Stimulated activated naive CD4-positive, alpha-beta T cell treated with Interleukin-2 at 50 U/mL for 16 hours (primary cell): ENCODE measurements at places on chromosomes 7 and 10.

DNA sequence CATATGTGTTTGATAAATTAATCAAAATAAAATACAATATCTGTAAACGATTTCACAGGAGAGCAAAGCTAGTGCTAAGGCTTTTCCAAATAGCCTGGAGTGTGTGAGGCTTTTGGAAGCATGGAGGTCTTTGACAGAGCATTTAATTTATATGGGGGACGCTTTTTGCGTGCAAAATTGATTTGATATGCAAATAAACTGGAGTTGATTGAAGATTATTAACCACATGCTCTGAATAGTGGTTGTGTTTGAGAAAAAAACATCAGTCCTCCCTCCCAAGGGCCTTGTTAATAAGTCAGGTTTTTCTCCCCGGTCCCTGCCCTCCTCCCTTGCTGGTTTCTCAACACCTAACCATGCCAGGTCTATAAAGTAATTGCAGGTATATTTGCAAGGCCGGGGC lies 85.1 kb upstream of the FGFR2 start:
- no peak for DNase-seq

- no peak for DNase-seq
Observed at GRCh38 chr10:5647507-5648240, 18.7 kb downstream of the ASB13 start.

DNA sequence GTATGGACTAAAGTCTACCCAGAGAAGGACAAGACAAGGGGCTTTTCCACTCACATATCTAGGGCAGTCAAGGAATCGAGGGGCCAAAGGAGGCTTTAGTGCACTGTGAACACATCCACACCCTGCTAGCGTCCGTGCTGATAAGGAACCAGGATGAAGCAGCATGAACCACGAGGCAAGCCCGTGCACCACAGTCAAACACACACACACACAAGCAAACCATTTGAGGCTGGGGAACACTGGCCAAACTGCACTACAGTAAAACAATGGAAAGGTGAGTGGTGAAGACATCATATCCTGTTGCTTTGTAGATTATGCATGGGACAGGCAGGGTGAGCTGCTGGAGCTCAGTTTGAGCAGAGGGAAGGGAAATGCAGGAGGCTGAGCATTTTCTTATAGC lies 177.4 kb upstream of the CDCA7L start:
- no peak for DNase-seq

GRCh38 chr10:86657396-86658011 lies 3.2 kb downstream of the OPN4 start:
- DNase-seq, result no peak

DNA sequence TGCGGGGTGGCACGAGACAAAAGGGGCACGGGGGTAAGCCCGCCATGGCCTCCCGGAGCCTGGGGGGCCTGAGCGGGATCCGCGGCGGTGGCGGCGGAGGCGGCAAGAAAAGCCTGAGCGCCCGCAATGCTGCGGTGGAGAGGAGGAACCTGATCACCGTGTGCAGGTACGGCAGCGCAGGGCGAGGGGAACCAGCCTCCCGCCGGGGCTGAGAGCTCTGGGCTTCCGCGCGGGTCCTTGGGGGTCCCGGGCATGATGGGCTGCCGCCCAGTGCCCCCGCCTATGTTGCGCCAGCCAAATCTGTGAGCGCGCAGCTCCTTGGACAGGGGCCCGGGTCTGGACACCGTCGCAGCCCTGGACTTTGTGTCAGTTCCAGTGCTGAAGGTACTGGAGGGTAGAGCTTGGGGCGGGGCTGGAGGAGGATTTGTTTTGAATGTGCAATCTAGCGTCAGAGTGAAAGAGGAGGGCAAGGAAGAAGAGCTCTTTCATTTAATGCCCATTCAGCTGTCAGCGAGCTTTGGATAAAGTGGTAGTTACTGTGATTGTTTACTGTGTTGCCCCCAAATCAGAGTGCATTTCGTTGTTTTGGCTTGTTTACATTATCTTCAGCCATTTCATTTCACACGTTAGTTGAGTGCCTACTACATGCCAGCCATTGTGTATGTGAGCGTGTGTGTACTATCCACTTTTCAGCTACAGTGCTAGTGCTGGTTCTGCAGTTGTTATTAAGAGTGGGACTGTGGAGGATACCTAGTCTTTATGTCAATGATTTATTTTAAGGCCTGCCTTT lies 777 bp downstream of the RUNDC3B start:
- no peak for DNase-seq

GRCh38 chr7:31603046-31603445 lies 84.0 kb upstream of the PPP1R17 start:
- DNase-seq, result no peak

DNA sequence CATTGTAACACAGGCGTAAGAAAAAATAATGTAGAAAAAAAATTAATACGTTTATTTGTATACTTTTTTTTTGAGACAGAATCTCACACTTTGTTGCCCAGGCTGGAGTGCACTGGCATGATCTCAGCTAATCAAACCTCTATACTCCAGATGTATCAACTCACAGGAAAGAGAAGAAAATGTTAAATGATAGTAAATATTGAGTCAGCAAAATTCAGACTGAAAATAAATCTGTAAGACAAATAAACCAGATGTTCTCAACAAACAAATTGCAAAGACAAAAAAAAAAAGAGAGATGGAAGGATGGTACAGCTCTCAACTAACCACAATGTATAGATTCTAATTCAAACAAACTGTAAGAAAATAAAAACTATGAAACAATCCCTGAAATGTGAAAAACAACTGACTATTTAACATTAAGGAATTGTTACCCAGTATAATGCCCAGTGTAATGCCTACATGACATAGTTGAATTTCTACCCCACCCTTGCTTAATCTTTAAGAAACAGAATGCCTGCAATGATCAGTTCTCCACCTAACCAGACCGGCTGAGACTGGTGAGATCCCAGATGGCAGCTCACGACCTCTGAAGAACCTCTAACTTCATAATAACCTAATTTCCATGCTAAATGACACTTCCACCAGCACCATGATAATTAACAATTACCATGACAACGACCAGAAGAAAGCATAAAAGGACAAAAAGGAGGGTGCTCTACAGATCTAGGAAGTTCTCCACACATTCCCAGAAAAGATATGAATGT lies 272.0 kb upstream of the GNAI1 start:
- no peak for DNase-seq

GRCh38 chr7:157711353-157711888 lies 374.6 kb downstream of the DNAJB6 start:
- no peak for DNase-seq

DNA sequence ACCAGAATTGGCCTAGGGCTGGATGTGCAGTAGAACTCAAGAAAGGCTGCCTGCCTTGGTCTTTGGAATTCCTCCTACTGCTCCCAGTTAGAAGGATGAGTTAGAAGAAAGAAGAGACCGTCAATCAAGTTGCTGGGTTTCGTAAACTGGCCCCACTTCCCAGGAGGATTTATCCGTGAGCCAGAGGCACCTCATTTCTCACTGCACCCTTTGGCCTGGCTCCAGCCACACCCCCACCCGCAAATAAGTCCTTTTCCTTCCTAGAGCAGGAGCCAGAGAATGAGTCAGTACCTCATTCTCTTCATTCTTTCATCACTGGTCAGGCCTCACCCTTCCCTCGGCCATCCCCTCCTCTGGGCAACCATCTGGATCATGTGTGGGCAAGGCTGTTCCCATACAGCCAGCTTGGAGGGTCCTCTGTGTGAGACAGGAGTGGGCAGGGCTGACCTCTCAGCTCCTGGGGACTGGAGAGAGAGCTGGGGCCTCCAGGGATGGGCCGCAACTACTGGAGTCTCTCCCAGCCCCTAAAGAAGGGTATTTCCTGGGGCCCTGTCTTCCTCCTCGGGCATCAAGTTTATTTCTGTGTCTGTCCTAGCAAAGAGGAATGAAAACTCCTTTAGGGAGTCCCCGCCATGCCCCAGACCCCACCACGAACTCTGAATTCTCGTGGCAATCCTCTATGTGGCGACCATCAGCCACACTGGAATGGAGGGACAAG lies 87.2 kb upstream of the DUSP5 start:
- no peak for DNase-seq

GRCh38 chr7:32153006-32153405 lies 82.8 kb upstream of the PDE1C start:
- no peak for DNase-seq

DNA sequence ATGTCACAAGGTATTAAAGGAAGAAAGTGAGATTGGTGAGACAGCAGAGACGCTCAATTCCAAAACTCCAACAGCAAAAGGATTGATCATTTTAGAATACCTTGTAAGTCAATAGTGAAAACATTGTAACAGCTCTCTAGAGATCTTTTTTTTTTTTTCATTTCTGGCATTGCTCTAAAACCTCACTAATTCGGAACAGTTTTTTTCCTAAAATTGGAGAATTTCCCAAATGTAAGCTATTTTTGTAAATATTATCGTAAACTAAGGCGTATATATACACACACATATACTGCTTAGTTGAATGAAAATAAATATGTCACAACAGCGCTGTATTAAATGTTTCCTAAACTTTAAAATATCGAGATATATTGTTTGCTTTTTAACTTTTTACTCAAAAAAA lies 30.6 kb upstream of the CELF2 start:
- DNase-seq, result no peak

DNA sequence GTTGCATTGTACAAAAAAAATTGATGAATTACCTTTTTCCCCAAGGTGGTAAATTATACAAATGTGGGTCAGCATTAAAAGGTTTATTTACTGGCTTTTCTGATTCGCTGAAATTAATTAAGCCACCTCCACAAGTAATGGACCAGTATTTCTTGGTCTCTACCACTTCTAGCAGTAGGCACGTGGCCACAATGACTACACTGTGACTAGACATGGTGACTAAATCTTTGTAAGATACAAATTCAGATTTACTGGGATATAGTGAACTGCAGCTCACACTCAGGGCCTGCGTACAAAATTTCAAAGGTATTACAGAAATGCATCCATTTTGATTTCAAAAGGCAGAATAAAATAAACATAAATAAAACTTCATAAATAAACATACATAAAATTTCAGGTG lies 10.9 kb downstream of the HPSE2 start:
- no peak for DNase-seq

DNA sequence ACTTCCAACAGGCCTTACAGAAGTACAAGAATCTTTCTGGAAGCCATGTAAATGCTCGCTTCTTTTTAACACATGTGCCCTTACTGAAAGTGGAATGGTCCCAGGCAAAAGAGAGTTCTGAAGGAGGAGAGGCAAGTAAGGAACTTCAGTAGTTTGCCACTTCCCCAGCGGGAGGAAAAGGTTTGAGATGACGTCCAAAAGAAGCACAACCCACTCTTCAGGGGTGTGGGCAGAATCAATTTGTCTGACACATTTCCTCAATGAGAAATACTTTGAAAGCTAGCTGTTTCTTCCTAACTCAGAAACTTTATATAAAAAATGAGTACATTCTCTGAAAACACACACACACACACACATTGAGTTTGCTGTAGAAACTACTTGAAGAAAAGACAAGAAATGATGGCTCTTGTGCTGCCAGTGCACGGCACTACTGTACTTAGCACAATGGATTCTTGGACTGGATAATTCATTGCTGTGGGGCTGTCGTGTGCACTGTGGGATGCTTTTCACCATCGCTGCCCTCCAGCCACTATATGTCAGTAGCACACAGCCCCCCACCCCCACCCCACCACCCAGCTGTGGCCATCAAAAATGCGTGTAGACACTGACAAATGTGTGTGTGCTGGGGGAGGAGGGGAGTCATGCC lies 183.0 kb downstream of the SRPK2 start:
- peak; percentile 18 for DNase-seq
